ENCODE measurements at places on chromosomes 16 and 17. TPM values are rescaled to one million over a fixed set of nuclear protein-coding genes. Genes with fewer than 3 reads are reported as not detected.

The PPP4C gene
- total RNA-seq = 149 TPM

The NPIPA3 gene
- 0.50 TPM for total RNA-seq

GRCh38 chr16:88870608-88871348 is 4.3 kb upstream of the PABPN1L start:
- no peak for DNase-seq

GRCh38 chr17:79269620-79270019 is 195.0 kb downstream of the ENGASE start:
- DNase-seq = no peak

DNA sequence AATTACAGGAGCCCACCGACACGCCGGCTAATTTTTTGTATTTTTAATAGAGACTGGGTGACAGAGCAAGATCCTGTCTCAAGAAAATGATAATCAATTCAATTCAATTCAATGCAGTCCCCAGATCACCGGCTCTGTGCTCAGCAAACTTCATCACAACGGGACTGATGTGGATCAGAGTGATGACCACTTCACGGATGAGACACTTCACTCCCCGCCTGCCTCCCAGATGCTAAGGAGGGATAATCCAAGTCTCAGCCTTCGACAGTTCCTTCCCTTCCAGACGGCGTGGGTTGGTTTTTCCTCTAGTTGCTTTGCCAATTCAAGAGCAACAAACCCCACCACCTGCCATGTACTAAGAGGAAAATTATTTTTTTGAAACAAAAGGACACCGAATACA is 93.8 kb downstream of the ZDHHC7 start:
- DNase-seq = no peak

GRCh38 chr17:7130621-7131422 is 16.2 kb upstream of the ASGR2 start:
- DNase-seq = no peak

GRCh38 chr16:66714654-66715307 is 18.2 kb upstream of the CMTM4 start:
- DNase-seq = no peak

DNA sequence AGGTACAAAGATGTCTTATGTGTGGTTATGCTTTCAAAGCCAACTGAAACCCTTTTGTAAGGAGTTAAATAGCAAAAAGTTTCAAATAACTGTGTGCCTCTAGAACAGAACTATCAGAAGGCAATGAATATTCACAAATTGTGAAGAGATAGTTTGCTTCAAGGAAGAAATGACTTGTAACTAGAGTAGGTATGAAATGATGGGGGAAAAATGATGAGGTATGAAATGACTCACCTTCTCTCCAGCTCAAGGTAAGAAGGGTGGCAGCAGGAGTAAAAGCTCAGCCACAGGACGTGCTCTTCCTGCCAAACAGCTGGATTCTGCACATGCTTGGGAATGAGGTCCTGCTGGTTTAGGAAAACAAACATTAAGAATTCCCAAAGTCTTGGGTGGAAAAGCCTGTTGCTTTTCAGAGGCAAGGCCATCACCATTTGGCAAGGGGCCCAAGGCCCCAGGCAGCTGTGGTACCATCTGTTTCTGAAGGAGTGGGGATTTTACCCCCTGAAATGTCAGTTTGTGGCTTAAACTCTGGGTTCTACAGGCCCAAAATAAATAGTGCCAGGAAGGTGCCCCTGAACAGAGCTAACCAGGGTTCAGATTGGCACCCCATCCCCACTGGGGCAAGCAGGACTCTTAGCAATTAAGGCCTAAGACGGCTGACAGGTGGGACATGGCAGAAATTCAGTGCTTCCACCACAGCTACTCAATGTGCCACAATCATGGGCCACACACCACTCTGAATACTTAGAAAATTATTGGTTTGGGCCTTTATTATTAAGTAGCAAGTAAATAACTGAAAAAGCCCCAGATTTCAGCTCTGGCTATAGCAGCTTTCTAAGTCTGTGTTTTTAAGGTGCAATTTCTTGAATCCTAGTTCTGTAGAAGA is 13.3 kb downstream of the HERPUD1 start:
- no peak for DNase-seq

DNA sequence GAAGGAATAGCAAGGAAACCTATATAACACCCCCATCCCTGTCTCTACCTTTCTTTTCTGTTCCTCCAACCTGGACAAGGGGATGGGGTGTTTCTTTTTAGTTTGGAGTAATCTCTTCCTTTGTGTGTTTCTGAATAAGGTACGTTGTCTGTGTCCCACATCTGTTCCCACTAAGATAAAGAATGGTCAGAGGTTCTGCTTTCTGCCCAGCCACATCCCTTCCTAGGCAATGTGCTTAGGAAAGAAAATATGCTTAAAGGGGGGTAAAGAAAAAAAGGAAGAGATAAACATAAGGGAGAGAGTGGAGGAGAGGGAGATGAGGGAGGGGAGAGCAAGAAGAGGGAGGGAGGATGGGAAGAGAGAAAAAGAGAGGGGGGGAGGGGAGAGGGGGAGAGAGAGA is 35.1 kb downstream of the SLC6A2 start:
- DNase-seq = no peak
